Caco-2 (cell line): ENCODE measurements at places on chromosomes 3 and 15. TPM values are rescaled to one million over a fixed set of nuclear protein-coding genes. Genes with fewer than 3 reads are reported as not detected.

The NEK10 gene
- total RNA-seq = 0.30 and 0.39 TPM in 2 replicates

The UBR1 gene
- total RNA-seq = 21.9 and 22.3 TPM in 2 replicates

The B3GNT5 gene
- 9.4 and 10.9 TPM in 2 replicates for total RNA-seq

The MED12L gene
- total RNA-seq = 21.5 and 22.9 TPM in 2 replicates

The ECE2 gene
- not detected in 2 replicates for total RNA-seq

The STT3B gene
- 162 and 165 TPM in 2 replicates for total RNA-seq

The THSD4 gene
- 0.29 and 0.44 TPM in 2 replicates for total RNA-seq

The PAK6 gene
- 19.9 and 20.7 TPM in 2 replicates for total RNA-seq

The WDR49 gene
- total RNA-seq = 0.32 and 0.51 TPM in 2 replicates

The RHOV gene
- 3.2 and 4.4 TPM in 2 replicates for total RNA-seq

GRCh38 chr15:90654233-90655136 is 62.7 kb upstream of the BLM start:
- H3K27me3 ChIP-seq = no peaks in the 10 kb centered on the region
- DNase-seq = no peak
- H3K4me3 ChIP-seq = no peak overlapping the region
- H3K36me3 ChIP-seq = no peaks in the 10 kb centered on the region

DNA sequence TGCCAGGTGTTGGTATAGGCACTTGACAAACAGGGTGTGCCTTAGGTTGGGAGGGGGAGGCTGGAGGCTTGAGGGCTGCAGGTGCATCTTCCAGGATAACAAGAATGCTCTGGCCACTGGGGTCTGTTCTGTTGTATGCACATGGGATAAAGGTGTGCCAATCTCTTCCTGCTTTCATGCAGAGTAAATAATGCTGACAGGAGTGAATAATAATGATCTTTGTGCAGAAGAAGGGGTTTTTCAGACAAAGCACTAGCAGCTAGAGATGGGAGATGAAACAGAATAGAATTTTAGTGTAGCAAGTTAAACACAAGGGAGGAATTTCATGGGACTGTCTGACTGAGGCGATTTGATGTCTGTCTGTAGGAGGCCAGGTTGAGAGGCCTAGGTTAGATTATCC is 1.9 kb upstream of the ROPN1 start:
- H3K36me3 ChIP-seq = no peaks in the 10 kb centered on the region
- H3K27me3 ChIP-seq = peaks cover 1% of the 10 kb centered on the region; the same call in 1 of the 2 replicates
- no peak overlapping the region for H3K27ac ChIP-seq
- no peak overlapping the region for H3K4me3 ChIP-seq
- no peaks in the 10 kb centered on the region for H3K4me1 ChIP-seq

DNA sequence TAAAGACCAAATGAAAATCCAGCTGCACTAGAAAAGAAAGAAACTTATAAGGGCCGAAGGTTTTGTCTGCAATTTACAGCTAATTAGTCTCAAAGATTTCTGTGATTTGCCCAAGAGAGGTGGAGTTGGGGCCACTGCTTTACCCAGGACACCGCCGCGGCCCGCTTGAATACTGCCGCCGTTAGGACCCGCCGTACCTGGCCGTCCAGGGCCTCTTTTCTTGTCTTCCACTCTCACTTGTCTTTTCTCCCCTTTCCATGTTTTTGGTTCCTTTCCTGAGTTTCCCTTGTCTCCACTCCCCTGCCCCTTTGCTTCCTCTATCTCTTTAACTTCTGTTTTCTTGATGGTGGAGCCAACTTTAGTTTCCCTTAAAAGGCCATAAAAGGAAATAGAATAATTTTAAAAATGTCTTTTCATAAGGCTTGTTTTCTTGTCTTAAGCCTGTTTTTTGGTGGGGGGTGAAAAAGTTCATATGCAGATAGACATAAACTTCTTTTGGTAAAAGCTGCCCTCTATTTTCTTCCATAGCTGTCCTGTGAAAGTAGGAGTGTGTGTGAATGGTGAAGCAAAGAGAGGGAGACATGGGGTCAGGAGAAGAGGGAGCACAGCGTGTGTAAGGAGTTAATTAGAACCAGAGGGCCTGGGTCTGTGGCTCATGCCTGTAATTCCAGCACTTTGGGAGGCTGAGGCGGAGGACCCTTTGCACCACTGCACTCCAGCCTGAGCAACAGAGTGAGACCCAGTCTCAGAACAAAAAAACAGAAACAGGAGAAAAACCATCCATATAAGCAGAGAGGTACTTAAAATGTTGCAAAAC is 16.0 kb upstream of the CCNL1 start:
- H3K27me3 ChIP-seq = no peaks in the 10 kb centered on the region
- peak overlapping the region; percentile 72 for H3K4me3 ChIP-seq
- H3K4me1 ChIP-seq = no peaks in the 10 kb centered on the region; the same call in 1 of the 2 replicates
- no peaks in the 10 kb centered on the region for H3K36me3 ChIP-seq
- peak overlapping the region; percentile 87 for H3K27ac ChIP-seq

DNA sequence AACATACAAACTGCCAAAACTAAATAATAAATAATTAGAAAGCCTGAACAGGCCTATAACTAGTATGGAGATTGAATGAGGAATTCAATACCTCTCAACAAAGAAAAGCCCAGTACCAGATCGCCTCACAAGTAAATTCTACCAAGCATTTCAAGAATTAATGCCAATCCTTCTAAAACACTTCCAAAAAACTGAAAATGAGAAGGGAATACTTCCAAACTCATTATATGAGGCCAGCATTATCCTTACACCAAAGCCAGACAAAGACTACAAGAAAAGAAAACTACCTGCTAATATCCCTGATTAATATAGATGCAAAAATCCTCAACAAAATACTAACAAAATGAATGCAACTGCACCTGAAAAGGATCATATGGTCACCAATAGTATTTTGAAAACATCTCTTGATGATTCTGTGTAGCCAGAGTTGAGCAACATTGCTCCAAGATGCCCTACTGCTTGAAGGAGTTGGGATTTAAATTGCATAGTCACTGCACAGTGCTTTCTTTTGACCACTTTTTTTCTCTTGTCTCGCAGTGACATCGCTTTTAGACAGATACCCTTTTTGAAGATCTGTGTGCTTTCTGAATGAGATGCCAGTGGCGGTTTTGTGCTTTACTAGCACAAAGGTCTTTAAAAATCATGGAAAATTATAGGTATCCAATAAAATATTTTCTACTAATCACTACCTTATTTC is 487.2 kb upstream of the RASGRP1 start:
- H3K36me3 ChIP-seq = no peaks in the 10 kb centered on the region
- no peak for DNase-seq
- H3K4me3 ChIP-seq = no peak overlapping the region
- H3K4me1 ChIP-seq = peaks cover 10% of the 10 kb centered on the region

DNA sequence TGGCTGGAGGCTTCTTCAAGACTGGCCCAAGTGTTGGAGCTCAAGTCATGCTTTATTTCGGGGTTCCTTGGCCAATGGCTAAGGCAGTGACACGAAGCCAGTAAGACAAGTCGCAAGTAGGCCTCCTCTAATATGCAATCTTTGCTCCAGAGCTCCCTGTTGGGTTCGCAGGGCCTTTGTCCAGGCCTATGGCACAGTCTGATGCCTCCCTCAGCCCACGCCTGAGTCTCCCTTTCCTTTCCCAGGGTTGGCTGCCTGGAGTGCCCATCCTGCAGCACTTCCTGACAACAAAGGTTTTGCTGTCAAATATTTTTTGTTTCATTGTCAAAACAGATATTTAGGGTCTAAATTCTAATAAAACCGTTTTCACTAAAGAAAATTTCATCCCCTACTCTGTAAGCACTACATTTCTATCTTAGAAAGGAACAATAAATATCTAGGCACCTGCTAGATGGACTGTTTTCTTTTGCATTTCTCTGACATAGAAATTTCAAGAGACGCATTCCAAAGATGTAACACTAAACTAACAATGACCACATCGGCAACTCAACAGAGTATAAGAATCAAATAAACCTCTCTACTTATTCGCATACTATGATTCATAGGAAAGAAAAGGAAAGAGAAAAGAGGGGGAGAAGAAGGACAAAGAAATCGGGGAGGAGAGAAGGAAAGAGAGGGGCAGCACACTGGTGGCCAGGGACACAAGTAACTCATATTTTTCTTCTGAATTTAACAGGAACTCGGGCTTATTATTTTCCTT is 393.1 kb upstream of the ATP11B start:
- H3K27me3 ChIP-seq = no peaks in the 10 kb centered on the region
- H3K4me3 ChIP-seq = no peak overlapping the region
- no peak for DNase-seq
- no peak overlapping the region for H3K27ac ChIP-seq
- H3K36me3 ChIP-seq = no peaks in the 10 kb centered on the region
- H3K4me1 ChIP-seq = no peaks in the 10 kb centered on the region

DNA sequence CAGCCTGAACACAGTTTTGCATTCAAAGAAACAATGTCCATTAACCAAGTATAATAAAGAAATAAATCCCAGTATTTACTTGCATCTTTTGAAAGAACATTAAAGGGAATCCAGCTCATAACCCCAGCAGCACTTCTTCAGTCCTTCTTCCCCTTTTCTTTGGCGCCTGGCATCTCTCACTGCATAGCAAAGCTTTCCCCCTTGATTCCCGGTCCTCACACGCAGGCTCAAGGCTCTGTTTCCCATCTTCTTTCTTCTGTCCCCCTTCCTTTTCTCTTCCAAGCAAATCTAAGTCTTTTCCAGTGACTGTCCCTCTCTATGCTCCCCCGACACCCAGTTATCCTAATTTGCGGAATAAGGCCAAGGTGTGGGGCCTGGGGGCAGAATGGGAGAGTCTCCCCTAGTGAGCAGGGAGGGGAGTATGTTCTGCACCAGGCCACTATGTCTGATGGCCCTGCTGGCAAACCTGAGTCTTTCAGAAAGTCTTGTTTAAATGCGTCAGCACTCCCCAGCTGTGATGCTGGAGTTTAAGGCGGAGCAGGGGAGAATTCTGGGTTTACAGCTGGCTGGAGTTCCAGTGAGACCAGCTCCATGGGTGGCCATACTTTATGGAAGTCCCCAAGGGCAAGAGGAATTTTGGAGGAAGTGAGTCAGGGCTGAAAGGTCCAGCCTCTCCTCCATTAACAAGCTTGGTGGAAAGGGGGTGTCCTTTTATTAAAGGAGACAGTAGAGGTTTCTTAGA is 42.1 kb downstream of the GOLGA6A start:
- no peak overlapping the region for H3K4me3 ChIP-seq
- no peaks in the 10 kb centered on the region for H3K36me3 ChIP-seq
- H3K4me1 ChIP-seq = no peaks in the 10 kb centered on the region
- DNase-seq = no peak
- H3K27me3 ChIP-seq = no peaks in the 10 kb centered on the region

GRCh38 chr3:169836942-169837275 is 24.2 kb upstream of the LRRC34 start:
- H3K27me3 ChIP-seq = no peaks in the 10 kb centered on the region
- no peak for DNase-seq
- H3K36me3 ChIP-seq = no peaks in the 10 kb centered on the region

DNA sequence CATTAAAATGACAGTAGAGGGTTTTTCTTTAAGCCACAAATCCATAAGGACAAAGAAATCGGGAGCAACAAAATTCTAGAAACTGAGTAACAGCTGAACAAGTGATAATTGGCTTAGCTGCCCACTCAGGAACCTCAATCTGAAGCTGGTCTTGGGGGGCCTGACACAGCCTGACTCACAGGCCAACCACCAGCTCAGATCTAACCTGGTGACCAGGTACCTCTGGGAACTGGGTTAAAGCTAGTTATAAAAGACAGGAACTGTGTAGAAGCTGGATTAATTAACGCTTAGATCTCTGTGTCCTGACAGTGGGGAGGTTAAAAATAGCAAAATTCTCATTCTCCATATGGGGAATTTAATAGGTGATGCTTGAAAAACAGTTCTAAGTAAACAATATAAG is 161.9 kb downstream of the PLCL2 start:
- H3K27me3 ChIP-seq = no peaks in the 10 kb centered on the region
- DNase-seq = no peak
- H3K36me3 ChIP-seq = no peaks in the 10 kb centered on the region
- H3K4me1 ChIP-seq = no peaks in the 10 kb centered on the region
- H3K4me3 ChIP-seq = no peak overlapping the region

GRCh38 chr3:115301364-115301860 is 154.3 kb upstream of the ZBTB20 start:
- no peak for DNase-seq
- H3K27ac ChIP-seq = no peak overlapping the region
- no peaks in the 10 kb centered on the region for H3K4me1 ChIP-seq
- no peak overlapping the region for H3K4me3 ChIP-seq
- no peaks in the 10 kb centered on the region for H3K36me3 ChIP-seq

GRCh38 chr15:79009379-79009778 is 64.5 kb upstream of the CTSH start:
- no peaks in the 10 kb centered on the region for H3K27me3 ChIP-seq
- no peak overlapping the region for H3K4me3 ChIP-seq
- no peak for DNase-seq
- H3K36me3 ChIP-seq = no peaks in the 10 kb centered on the region
- no peak overlapping the region for H3K27ac ChIP-seq

DNA sequence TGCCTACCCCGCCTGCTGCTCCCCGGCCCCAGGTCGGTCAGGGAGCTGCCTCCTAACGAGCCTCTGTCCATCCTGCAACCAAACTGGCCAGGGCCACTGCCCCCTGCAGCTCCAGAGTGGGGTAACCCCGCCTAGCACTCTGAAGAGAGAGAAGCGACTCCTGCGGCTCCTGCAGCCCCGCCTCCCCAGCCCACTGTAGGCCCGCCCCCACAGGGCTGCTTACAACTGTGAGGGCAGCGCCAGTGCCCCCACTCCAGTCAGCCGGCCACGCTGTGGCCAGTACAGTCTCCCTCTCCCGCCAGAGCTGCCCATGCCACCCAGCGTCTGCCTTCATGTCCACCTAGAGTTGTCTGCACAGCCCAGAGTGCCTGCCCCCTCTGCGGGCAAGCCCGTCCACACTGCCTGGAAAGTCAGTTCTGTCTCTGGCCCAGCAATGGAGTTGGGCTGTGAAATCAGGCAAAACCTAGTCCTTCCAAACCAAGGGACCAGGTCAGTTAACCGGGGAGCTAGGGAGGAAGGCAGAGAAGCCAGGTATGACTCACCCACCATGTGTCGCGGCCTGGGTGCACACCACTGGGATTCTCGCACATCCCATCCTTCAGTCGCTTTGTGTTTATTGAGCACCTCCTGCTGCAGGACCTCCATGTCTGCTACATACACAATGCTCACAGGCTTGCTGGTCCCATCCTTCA is 2.4 kb downstream of the UCN2 start:
- H3K27ac ChIP-seq = no peak overlapping the region
- no peak overlapping the region for H3K4me3 ChIP-seq
- no peak for DNase-seq
- H3K27me3 ChIP-seq = no peaks in the 10 kb centered on the region
- no peaks in the 10 kb centered on the region for H3K36me3 ChIP-seq

DNA sequence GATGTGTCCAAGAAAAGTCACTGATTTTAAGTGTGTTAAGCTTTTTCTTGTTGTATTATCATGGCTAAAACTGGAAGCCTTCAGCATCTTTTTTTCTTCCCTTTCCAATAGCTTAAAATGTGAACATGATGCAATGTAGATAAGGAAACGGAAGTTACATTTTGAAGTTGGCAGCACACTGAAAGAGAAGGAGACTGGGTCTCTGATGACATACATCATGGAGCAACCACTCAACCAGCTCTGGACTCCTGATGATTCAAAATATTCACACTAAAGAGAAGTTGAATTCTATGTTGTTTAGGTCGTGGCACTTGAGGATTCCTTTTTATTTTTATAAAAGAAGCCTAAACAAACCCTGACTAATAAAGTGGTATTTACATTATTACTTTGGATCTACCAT is 488.3 kb upstream of the ALCAM start:
- H3K4me3 ChIP-seq = no peak overlapping the region
- H3K36me3 ChIP-seq = no peaks in the 10 kb centered on the region
- H3K4me1 ChIP-seq = no peaks in the 10 kb centered on the region
- no peaks in the 10 kb centered on the region; the same call in 1 of the 2 replicates for H3K27me3 ChIP-seq

- no peaks in the 10 kb centered on the region for H3K27me3 ChIP-seq
- no peaks in the 10 kb centered on the region for H3K4me1 ChIP-seq
- no peaks in the 10 kb centered on the region for H3K36me3 ChIP-seq
- H3K27ac ChIP-seq = no peak overlapping the region
- no peak for DNase-seq
Measured at GRCh38 chr3:123337948-123338619, 110.8 kb downstream of the ADCY5 start.
